Right renal cortex interstitium (tissue), 3 donors: ENCODE measurements at places on chromosomes 12 and 14. TPM values are rescaled to one million over a fixed set of nuclear protein-coding genes. Genes with fewer than 3 reads are reported as not detected.

- no peak for DNase-seq
Observed at GRCh38 chr12:104443008-104443407, 13.7 kb upstream of the CHST11 start.

The GDF3 gene
- polyA plus RNA-seq: 0.55 TPM

The AQP5 gene
- polyA plus RNA-seq: 2.0 TPM

DNA sequence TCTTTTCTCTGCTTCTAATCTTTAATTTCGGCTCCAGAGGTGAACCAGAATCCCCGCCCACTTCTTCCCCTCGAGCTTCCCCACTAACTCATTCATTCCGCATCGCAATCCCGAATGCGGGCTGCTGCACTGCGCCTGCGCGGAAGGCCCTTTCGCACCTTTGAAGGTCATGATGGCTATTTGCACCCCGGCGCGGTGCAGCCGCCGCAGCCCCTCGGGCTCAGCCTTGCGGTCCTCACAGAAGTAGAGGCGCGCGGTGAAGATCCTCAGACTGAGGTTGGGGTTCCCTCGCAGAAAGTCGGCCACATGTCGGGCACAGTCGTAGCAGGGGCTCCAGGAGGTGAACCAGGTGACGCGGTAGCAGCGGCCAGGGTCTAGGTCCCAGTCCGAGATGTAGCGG, 7.6 kb downstream of the AICDA start:
- DNase-seq: no peak

DNA sequence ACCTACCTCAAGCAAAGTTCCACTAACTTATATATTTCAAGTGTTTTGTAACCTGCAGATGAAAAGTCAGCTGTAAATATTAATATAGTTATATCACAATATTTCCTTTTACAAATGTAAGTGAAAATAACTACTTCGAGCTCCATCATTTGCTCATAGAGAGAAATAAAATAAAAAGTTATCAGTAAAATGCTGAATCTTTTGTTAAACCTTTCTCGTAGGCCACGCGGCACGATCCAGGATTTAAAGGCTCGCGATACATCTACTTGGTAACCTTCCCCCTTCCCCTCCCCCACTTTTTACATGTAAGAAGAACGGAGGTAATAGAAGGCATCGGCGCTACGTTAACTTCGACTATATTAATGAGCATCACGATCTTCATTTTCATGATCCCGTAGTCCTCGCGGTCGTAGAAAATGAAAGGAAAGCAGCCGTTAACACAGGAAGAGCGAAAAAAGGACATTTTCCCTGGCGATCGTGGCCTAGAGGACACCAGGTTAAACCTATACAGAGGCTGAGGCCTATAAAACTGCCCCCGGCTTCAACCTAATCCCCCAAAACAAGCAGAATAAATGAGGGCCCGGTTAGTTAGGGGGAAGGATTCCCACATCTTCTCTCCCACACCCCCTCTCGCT, 508 bp downstream of the HNRNPC start:
- DNase-seq: no peak

DNA sequence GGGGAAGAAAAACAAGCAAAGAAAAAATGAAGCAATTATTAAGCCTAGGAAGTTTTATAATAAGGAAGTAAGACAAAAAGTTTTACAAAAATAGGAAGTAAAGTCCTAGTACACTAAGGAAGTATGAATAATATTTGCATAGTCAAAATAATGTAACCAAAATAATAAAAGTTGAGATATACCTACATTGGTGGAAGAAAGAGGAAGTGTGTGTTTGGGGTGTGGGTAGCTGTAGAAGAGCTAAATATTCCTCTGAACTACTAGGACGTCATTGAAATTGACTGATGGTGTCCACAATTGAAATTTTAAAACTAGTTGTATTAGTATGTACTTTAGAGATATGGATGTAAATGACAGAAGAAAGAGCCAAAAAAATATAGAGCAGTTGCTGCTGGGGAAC, 228.4 kb upstream of the OTX2 start:
- DNase-seq: no peak

DNA sequence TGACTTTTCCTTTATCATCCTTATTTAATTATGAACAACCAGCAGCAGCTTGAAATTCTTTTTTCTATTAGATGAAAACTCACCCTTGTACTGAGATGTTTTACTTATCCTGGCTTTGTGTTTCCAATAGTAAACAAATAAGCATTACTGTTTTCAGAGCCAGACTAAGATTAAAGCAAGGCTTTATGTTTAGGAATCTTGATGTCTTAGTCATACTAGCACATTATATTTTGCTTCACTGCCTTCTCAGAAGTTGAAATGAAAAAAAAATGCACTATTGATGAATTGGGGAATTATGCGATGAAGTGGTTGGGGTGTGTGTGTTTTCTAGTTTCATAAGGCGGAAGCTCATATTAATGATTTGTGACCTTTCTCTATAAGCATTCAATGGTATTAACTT, 301.2 kb upstream of the E2F7 start:
- DNase-seq: no peak

DNA sequence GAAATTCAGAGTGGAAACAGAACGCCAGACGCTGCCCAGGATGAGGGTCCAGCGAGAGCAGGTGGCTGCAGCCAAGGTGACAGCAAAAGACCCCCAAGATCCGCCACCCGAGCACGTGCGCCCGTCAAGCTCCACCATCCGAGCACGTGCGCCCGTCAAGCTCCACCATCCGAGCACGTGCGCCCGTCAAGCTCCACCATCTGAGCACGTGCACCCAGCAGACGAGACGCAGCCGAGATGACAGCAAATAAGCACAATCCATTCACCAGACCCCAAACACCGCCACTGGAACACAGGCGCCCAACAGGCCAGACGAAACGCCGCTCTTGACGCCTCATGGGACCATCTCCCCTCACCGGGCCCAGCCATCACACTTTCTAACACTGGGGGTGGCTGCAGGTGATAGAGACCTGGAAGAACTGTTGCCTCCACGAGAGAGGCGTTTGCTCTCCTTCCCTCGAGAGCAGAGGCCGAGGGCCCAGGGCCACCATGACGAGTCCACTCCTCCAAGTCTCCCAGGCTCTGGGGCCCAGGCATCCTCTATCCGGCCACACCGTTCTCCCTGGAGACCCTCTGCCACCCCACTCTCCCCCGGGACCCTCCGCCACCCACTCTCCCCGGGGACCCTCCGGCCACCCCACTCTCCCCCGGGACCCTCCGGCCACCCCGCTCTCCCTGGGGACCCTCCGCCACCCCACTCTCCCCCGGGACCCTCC, 62.1 kb upstream of the GALNT9 start:
- no peak for DNase-seq

The CIROP gene
- polyA plus RNA-seq: 0.08 TPM
